Renal pelvis (tissue), 12 donors: ENCODE measurements at places on chromosomes 2 and 18. TPM values are rescaled to one million over a fixed set of nuclear protein-coding genes. Genes with fewer than 3 reads are reported as not detected.

DNA sequence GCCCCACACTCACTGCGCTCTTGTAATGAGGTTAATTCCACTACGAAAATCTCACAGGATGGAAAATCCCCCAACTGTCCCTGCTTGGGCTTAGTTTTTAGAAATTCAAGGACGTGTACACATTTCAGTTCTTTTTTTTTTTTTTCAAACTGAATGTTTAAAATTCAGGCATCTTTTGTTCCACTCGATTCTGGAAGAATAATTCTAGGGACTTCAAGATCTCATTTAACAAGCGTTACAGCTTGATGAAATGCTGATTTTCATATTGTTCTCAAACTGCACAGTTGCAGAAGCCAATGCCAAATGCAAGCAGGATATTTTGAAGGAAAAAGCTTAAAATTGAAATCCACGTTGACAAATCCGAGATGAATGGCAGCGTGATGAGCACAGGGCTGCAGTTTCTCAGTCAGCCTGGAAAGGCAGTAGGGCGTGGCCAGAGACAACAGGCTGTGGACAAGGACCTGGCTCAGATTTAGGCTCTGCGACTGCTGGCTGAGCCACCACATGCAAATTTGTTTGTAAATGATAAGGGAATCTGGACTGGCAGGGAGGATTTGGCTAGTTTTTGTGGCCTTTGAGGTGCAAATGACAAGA, 128.1 kb upstream of the MYCN start:
- no peak for DNase-seq

- DNase-seq = no peak
Measured at GRCh38 chr2:20224164-20224715, 690 bp downstream of the SDC1 start.

DNA sequence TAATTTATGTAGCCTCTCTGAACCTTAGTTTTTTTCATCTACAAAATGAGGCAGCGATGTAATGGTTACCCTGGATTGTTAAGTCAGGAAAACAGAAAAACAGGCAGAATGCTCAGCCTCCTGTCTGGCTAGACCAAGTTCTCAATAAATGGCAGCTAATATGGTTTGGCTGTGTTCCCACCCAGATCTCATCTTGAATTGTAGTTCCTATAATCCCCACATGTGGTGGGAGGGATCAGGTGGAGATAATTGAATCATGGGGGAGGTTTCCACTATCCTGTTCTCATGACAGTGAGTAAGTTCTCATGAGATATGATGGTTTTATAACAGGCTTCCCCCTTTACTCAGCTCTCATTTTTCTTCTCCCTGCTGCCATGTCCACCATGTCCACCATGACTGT, 220.0 kb downstream of the CMPK2 start:
- no peak for DNase-seq

- no peak for DNase-seq
Measured at GRCh38 chr2:134715932-134716643, 2.7 kb downstream of the TMEM163 start.

DNA sequence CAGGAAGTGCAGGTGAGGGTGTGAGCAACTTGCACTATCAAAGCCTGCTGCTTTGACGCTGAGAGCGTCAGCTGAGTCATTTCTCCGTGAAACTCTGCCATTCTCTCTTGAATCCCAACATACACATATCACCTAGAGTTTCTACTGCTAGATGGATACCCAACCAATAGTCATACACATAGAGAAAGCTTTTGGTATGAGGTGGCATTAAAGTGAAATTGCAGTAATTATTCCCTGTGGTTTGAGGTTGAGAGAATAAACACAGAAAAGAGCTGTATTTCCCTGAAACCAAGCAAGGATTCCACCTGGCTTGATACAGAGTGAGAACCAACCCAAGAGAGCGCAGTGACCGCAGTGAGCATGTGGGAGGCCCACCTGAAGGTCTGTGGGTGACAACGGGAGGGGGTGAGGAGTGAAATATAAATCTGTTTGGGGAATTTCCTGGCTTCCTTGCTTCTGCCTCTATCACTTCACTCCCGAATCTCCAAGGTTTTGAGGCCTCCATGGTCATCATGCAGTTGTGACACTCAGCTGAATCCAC, 28.8 kb upstream of the TMEM18 start:
- DNase-seq = no peak

Gene CEP192
- polyA plus RNA-seq = 44.9 TPM

Gene COL3A1
- polyA plus RNA-seq = 906 TPM

Gene PIGN
- polyA plus RNA-seq = 37.7 TPM

Gene HOXD4
- 67.5 TPM for polyA plus RNA-seq

Gene MC4R
- polyA plus RNA-seq = 0.34 TPM

Gene PLGLB1
- 14.1 TPM for polyA plus RNA-seq
